Stimulated activated CD4-positive, alpha-beta T cell treated with anti-CD3 and anti-CD28 coated beads, TNF-alpha, amount 100 ng/mL, for 4 hours (primary cell): ENCODE measurements at places on chromosomes 6 and 20.

- no peak for DNase-seq
Measured at GRCh38 chr20:58523072-58523970, 8.1 kb upstream of the APCDD1L start.

GRCh38 chr20:20207291-20207690, 155.0 kb downstream of the CFAP61 start:
- DNase-seq, result no peak

GRCh38 chr6:168133168-168133561, 54.2 kb upstream of the FRMD1 start:
- no peak for DNase-seq

DNA sequence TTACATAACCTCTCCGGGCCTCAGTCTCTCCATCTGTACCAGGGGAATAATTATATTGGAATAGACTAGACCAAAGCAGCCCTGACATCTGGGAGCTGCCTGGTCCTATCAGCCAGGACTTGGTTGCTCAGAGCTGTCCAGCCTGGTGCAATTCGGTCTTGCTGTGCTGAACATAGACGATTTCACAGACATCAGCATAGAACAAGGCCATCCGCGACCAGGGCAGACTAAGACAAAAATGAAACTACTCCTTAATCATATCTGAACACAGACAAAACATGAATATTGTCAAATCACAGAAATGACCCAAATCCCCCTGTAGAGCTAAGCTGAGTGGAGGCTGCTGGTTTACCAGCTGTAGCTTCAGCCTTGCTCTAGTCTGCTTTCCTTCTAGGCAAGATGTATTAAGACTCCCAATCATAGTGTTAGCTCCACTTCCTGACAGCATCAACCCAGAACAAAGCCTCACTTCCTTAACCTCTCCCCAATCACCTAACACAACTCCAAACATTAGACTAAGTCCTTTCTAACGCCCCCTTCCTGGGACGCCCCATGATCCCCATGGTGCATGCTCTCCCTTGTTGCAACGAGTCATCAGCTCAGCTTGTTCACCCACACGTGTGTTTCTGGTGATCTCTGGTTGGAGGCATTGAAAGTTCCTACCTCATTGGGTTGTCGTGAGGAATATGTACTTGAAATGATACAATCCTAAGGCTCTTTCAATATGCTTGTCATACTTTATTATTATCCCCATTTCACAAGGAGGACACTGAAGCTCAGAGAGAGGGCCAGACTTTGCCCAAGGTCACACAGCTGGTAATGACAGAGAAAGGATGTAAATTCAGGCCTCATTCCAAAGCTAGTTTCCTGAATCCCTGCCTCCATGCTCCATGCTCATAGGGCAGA, 3.5 kb upstream of the MAPK13 start:
- no peak for DNase-seq

GRCh38 chr6:75124983-75125382, 80.9 kb downstream of the COL12A1 start:
- DNase-seq, result no peak

DNA sequence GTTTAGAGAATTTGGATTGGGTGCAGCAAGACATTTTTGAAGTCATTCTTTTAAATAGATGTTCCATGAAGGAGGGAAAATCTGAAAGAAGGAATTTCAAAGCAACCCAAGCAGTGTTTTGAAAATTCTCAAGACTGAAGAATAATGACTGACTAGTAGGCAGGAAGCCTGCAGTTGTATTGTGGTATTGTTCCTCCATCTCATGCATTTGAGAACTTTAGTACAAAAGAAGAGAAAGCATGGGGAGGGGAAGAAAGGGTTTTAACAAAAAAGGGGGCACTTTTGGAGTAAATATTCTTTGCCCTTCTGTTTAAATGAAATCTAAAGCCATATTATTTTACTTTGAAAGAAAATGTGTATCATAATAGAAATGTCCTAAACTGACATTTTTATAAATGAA, 6.6 kb downstream of the NCOA3 start:
- no peak for DNase-seq

- DNase-seq, result no peak
Measured at GRCh38 chr6:8335896-8336295, 99.4 kb downstream of the SLC35B3 start.

- DNase-seq, result no peak
Measured at GRCh38 chr6:142387997-142388815, 86.4 kb downstream of the ADGRG6 start.

DNA sequence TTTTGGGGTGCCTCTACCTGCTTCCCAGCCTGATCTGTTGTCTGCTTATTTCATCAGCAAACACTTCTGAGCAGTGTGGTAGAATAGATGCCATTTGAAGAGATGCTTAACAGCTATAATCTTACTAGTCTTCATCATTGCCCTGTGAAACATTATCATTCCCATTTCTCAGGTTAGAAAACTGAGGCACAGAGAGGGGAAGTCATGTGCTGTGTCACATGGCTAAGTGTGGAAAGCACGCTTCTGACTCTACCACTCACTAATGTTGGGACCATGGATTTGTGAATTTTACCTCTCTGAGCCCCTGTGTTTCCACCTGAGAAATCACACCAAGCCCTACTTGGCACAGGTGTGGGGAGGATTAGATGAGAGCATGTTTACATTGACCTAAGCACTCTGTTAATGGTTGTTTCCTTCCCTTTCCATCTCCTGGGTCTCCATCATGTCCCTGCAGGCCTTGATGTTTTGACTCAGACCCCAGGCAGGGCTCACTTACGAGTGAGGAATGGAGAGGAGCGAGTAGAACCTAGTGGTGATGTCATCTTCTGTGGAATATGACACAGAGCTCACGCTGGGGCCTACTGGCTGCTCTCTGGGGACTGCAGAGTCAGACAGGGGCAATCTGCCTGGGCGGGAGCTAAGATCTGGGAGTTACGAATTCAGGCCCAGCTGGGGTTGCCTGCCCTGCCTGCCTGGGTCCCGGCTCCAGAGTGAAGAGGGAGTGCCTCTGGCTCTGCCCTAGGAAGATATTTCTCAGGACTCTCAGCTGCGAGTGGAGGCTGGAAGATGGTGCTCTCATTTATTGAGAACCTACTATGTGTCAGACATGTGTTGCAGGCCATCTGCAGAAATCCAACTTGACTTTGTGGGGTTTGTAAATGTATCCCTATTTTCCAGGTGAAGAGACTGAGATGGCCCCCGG, 64.3 kb downstream of the CDH22 start:
- DNase-seq, result no peak

- no peak for DNase-seq
Measured at GRCh38 chr6:155505608-155505989, 50.0 kb upstream of the NOX3 start.

DNA sequence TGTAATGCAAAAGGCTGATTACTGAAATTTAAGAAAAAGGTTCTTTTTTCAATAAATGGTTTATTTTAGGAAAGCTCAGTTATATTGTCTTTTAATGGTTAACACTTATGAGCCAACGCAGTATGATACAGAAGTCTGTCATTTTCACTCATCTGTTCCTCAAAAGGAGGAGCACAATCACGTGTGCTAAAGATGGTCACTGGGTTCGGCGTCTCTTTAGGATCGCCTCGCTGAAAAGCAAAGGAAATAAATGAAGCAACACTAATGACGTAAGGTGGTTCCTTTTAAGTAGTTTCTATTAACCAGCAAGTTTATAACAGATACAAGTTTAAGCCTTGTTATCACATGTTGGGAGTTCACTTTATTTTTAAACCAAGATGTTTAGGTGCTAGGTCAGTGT, 125.7 kb downstream of the MAP3K4 start:
- DNase-seq, result no peak

DNA sequence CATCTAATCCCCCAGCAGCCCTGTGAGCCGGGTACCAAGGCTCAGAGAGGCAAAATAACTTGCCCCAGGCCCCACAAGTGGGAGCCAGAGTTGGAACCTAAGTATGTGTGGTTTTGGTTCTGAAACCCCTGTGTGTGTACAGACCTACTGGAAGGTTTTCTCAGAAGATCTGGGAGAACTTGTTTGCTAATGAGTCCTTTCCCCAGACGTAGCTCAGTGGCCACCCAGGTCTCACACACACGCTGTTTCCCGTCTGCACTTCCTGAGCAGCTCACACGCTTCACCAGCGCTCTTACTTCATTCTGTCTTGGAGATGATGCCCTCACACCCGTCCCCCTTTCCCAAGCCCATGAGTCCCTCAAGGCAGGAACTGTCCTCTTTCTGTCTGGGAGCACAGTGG, 8.2 kb downstream of the CCN5 start:
- no peak for DNase-seq

- DNase-seq, result no peak
Measured at GRCh38 chr6:112761740-112762139, 414.6 kb downstream of the RFPL4B start.

DNA sequence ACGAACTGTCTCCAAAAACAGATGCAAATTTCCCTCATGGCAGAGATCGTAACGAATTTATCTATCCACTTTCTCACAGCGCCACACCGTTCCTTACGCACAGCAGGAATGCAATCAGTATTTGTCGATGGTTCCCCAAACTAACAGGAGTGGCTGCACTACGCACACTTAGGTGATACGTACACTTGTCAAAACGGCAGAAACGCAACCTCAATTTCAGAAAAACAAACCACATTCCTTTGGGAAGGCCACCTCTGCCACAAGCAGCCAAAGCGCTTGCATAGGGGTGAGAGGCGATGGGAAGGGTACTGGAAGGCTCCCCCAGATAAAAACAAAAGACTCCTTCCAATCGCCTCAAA, 638 bp downstream of the MDN1 start:
- DNase-seq, result no peak

GRCh38 chr6:44074813-44075646, 52.2 kb downstream of the MRPL14 start:
- no peak for DNase-seq

GRCh38 chr6:54588176-54588575, 258.4 kb upstream of the FAM83B start:
- no peak for DNase-seq

GRCh38 chr6:43453831-43454230, 1.5 kb downstream of the DLK2 start:
- DNase-seq, result no peak

- DNase-seq, result no peak
Measured at GRCh38 chr6:154414021-154414813, 57.6 kb upstream of the IPCEF1 start.

DNA sequence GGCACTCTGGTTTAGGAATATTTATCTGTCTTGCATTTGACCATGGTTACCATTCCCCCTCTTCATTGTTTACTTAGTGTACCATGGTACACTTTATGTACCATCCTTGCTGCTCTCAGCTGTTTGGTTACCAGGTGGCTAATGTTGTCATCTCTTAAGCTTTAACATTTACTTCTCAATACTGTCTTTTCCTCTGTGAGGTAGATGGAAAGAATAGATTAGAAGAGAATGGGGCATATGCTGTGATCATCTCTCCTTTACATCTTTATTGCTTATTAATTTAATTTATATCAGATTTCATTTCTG, 109.2 kb downstream of the NCOA3 start:
- no peak for DNase-seq

DNA sequence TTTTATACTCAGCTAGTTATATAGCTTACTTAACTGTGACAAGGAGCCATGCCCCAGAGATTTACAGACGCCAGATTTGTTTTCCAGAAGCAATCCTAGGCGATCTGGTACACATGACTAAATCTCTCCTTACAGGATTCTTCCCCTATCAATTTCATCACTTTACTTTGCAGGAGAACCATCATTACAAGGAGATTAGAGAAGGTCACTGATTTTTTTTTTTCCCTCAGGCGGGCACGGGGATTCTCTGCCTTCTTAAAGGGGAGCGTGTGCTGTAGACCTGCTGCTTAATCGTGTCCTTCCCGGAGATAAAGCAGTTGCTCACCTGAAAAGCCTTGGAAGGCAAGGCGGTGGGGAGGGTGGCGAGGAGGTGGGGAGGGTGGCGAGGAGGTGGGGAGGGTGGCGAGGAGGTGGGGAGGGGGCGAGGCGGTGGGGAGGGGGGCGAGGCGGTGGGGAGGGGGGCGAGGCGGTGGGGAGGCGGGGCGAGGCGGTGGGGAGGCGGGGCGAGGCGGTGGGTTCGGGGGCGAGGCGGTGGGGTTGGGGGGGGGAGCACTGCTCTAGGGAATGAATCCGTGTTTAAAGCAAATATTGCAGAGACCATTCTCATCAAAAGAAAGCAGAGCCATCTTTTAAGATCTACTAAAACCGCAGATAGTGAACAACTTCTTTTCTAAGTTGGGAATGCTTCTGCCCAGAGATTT, 14.3 kb upstream of the MRAP2 start:
- DNase-seq, result no peak

GRCh38 chr6:16285467-16286150, 47.2 kb downstream of the GMPR start:
- DNase-seq, result no peak

- no peak for DNase-seq
Measured at GRCh38 chr6:154165478-154165877, 126.4 kb downstream of the OPRM1 start.

- no peak for DNase-seq
Measured at GRCh38 chr6:109381061-109381746, 1.1 kb downstream of the CD164 start.

GRCh38 chr6:169913096-169913638, 161.7 kb downstream of the ERMARD start:
- no peak for DNase-seq

DNA sequence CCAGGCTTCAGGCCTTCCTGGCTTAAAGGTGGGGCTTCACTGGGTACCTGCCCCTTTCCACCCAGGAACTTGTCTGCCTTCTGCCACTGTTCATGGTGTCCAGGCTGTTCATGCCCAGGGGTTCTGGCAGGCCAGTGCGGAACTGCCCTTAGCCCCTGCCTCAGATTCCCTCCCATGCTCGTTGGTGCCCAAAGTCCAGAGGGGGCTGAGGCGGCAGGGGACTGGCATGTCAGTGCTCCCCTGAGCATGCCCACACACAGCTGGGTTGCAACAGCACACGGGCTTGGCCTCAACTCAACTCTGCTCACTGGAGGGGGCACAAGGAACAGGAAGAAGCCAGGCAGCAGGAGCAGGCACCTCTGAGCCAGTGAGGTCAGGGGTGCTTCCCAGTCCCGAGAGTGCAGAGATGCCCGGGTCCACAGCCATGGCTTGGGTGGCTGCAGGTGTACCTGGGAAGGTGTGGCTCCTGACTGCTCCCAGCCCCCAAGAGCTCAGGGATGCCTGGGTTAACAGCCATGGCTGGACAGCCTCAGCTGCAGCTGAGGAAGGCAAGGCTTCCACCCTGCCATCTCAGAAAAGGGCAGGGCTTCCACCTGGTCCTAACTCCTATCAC, 845.9 kb downstream of the EYS start:
- no peak for DNase-seq

DNA sequence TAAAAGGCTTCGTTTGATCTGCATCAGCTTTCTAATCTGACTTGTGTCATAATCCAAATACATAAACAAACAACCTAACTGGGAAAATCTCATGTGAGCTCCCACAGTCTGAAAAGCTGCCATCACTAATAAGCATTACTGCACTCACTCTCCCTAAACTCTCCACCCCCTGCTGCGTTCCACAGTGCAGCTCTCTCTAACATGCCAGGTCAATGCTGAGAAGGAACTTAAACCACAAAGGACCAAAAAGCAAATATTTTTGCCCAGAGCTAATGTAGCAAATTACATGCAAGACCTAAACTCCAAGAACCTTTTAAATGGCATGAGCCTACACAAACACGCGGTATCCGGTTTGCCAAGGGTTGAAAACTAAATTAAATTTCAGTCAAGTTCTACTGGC, 542.3 kb upstream of the JARID2 start:
- DNase-seq, result no peak
